ENCODE measurements at places on chromosomes 16 and 17.

GRCh38 chr17:32904891-32905290, 23.1 kb upstream of the TMEM98 start:
- DNase-seq = no peak

- no peak for DNase-seq
These were observed 44.8 kb upstream of the CDRT4 start for GRCh38 chr17:15512071-15512709.

DNA sequence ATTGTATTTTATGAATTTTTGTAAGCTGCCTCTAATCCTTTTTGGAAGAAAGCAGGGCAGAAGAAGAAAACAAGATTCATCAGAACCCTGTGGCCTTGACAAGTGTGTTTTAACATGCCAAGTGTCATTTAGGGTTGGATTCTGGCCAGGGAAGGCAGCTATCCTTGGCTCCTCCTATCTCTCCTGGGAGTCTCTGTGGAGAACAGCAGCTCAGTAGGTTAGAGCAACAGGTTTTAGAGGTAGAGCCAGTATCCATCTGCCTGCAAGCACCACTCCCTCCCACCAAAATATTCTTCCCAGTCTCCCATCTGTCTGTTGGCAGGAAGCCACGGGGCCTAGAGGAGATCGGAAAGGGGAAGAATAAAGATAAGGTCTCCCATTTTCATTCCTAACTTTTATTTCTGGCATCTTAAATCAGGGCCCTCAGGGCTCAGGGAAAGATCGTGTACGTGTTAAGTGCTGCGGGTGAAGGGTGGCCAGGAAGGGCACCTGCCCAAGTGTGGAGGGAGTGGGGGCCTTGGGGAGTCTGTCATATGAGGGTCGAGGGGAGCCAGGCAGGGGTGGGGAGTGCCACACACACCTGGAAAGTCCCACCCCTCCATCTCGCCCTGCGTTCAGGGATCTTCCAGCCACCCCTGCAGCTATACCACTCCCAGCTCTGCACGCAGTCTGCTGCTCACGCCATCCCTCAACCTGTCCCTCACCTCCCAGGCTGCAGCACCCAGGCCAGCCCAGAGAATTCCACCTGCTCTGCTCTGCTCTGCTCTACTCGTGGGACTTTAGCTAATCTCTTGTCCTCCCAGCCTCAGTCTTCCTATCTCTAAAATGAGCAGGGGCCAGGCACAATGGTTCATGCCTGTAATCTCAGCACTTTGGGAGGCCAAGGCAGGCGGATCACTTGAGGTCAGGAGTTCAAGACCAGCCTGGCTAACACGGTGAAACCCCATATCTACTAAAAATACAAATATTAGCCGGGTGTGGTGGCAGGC, 17.1 kb upstream of the CPSF4L start:
- no peak for DNase-seq

- DNase-seq = no peak
These were observed 36.7 kb downstream of the CCDC182 start for GRCh38 chr17:57708410-57708809.

- no peak for DNase-seq
These were observed 220.1 kb downstream of the FOXL1 start for GRCh38 chr16:86798247-86799041.

GRCh38 chr16:53911513-53911912, 207.6 kb downstream of the FTO start:
- peak; percentile 45 for DNase-seq

GRCh38 chr17:37672548-37673078, 29.4 kb upstream of the DDX52 start:
- DNase-seq = no peak

GRCh38 chr16:55154956-55155355, 169.0 kb upstream of the IRX6 start:
- DNase-seq = no peak

- DNase-seq = peak; percentile 75
These were observed 12.4 kb downstream of the SGCA start for GRCh38 chr17:50177983-50178834.

- no peak for DNase-seq
These were observed 1.2 kb upstream of the STARD3 start for GRCh38 chr17:39635614-39636176.

- no peak for DNase-seq
These were observed 1.1 kb upstream of the CYLD start for GRCh38 chr16:50740736-50741135.

DNA sequence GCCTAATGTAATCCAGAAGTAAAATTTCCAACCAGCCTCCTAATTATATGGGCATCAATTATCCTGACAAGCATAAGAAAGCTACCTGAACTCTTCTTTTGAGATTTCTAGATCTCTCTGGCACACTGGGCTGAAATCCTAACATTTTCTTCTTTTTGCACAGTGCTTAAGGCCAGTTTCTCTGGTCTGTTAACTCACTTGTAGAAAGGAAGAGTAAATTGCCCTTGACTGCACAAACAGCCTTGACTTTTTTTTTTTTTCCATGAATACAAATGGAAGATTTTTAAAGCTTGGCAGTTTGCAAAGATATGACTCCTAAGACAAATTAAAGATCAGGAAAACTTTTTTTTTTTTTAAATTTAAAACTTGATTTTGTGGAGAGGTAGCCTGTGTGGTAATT, 291.2 kb upstream of the MON1B start:
- DNase-seq = no peak

DNA sequence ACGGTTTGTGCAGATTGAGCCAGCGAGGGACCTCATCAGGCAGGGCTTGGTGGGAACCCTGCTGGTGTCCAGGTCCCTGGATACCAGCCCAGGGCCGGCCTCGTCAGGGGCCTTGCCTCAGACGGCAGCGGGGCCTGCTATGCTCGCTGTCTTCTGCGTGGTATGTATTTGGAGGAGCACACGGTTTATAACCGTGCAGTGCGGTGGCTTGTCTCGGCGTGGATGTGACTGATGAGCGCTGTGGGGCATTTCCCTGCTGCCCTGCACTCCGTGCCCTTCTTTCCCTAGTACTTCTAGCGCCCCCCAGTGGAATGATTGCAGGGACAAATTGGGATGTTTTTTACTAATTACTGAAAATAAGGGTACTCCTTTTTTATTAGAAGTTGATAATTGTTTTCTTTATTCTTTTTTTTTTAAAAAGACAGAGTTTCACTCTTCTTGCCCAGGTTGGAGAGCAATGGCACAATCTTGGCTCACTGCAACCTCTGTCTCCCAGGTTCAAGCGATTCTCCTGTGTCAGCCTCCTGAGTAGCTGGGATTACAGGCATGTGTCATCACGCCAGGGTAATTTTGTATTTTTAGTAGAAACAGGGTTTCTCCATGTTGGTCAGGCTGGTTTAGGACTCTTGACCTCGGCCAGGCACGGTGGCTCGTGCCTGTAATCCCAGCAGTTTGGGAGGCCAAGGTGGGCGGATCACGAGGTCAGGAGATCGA, 15.3 kb downstream of the TBCD start:
- peak; percentile 62 for DNase-seq

DNA sequence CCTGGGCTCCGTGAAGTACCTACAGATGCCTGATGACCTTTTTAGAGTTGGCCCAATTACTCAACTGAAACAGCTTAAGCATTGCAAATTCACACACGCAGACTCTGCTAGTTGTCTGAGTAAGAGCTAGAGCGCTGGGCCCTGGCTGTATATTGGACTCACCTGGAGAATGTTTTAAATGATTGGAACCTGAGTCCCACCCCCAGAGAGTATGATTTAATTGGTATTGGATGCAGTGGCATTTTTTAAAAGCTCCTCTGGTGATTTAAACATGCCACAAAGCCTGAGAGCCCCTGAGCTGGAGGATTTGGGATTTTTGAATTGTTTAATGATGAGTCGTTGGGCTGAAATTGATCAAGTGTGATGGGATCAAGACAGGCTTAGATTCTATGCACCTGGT, 143.9 kb upstream of the SDK2 start:
- DNase-seq = no peak

- no peak for DNase-seq
These were observed 29.6 kb downstream of the HS3ST3B1 start for GRCh38 chr17:14330492-14330962.

DNA sequence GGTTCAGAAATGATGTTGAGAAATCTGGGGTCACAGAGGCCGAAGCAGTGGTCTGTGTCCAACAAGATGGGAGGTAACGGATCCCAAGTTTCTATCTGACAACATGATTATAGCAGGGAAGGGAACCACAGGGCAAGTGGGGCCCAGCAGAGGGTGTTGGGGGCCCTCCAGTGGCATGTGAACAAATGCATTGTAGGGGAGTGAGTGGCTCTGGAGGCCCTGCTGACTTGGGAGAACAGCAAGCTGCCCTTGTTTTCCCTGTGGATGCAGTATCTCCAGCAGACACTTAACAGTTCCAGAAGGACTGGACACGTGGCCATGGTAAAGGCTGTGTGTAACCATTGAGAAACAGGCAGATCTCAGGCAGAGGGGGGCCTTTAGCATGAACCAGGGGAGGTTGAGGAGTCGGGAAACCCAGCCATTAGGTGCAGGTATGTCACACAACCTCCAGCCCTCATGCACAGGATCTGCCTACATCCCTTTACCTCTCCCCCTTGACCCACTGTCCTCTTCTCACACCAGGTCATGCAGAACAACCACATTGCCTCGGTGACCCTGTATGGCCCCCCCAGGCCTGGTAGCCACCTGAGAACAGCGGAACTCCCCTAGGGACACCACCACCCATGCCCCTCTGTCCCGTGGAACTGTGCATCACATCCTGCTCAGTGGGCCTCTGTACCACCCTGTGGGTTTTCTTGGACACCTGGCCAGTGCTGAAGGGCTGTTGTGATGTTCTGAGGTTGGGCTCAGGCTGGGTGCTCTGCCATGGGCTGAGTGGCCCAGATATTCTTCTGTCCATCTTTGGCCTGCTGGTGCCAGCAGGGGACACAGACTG, 4.1 kb downstream of the B3GNT9 start:
- DNase-seq = no peak

- no peak for DNase-seq
These were observed 16.2 kb downstream of the DEXI start for GRCh38 chr16:10926094-10926493.

- no peak for DNase-seq
These were observed 227.3 kb downstream of the HS3ST3A1 start for GRCh38 chr17:13374203-13375143.

- DNase-seq = peak; percentile 11
These were observed 14.4 kb downstream of the GUCY2D start for GRCh38 chr17:8016632-8017424.

DNA sequence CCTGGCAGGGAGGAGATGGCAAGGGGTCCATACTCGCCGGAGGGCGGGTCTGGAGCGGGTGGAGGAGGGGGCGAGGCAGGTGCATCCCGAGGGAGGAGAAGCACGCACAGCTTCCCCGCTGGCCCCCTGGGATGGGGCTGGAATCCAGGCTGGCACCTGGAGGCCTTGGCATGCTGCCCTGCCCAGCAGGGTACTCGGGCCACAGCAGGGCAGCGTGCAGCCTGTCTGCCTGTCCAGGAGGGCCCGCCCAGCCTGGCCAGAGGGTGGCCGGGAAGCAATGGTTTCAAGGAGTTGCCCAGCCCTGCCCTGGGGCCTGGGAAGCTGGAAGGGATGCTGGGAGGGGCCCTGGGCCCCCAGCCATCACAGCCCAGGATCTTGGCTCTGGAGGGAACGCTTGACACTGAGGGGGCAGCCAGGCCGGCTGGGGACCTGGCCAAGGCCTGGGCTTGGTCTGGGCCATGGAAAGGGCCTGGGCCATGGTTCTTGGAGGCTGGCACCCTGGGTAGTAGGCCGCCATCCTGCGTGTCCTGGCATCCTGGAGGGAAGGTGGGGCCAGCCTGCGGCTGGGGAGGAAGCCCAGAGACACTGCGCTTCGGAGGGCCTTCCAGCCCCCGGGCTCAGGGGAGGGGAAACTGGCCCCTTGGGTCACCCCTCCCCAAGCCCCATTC, 1.1 kb downstream of the GLIS2 start:
- DNase-seq = peak; percentile 38

DNA sequence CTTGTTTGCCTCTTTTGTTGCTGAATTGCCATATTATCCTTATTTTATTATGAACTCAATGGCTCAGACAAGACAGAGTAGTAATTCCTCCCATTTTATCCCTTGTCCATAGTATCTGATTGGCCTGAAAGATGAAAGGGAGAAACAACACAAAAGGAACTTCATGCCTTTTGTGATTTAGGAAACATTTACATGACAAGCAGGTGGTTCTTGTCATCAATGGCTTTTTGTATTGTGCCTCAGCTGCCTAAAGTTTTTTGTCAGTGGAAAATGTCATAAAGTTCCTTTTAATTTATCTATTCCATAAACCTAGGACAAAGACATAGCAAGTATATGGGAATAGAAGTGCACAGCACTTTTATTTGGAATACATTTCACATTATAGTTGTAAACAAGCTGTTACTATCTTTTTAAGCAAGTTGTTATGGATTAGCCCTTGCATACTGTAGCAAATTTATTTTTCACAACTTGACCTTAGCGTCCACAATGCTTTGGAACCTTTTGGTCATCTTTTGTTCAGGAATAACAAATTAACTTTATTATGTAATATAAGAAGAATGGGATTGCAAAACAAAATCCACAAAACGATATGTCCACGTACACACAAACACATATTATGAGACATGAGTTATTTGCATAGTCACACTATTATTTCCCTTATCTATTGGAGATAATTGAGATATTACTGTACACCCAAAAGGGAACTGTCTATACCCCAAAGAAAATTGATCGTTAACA, 12.4 kb upstream of the MPHOSPH6 start:
- DNase-seq = no peak

DNA sequence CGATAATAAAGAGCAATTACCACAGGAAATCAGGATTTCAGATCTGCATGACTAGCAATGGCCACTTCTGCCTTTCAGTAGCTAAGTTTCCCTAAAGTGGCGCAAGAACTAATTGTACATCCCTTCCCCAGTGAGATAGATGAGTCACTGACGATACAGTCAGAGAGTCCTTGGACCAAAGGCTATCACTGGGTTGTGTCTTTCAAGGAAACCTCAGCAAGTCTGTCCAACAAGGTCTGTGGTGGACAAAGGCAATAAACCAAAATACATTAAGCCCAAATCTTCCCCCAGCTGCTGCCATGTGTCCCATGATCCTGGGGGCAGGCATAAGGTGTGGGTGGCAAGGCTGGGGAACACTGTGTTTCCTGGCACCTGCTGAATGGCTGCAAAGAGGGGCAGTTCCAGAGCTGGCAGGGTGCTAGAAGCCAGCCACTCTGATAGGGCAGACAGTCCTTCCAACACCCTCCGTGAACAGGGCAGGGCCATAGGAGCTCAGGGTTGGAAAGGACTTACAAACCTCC, 20.5 kb upstream of the MTMR4 start:
- DNase-seq = no peak

GRCh38 chr16:14586637-14587305, 43.3 kb downstream of the PARN start:
- DNase-seq = no peak

DNA sequence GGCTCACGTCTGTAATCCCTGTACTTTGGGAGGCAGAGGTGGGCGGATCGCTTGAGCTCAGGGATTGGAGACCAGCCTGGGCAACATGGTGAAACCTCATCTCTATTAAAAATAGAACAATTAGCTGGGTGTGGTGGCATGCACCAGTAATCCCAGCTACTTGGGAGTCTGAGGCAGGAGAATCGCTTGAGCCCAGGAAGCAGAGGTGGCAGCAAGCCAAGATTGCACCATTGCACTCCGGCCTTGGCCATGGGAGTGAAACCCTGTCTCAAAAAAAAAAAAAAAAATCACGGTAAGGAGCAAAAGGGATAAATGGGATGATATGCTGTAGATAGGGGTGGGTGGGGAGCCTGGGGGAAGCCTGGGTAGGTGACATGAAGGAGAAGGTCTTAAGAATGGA, 20.4 kb upstream of the TMEM98 start:
- no peak for DNase-seq

GRCh38 chr16:23434380-23434779, 18.6 kb downstream of the COG7 start:
- DNase-seq = peak; percentile 75
